ENCODE measurements at places on chromosomes 1 and 21.

- no peaks in the 10 kb centered on the region for H3K36me3 ChIP-seq
- H3K4me3 ChIP-seq = no peak overlapping the region
- H3K27ac ChIP-seq = no peak overlapping the region
- H3K4me1 ChIP-seq = peaks cover 4% of the 10 kb centered on the region
- no peaks in the 10 kb centered on the region for H3K27me3 ChIP-seq
- no peak for DNase-seq
Measured at GRCh38 chr1:3904006-3904842, 4.2 kb upstream of the C1orf174 start.

DNA sequence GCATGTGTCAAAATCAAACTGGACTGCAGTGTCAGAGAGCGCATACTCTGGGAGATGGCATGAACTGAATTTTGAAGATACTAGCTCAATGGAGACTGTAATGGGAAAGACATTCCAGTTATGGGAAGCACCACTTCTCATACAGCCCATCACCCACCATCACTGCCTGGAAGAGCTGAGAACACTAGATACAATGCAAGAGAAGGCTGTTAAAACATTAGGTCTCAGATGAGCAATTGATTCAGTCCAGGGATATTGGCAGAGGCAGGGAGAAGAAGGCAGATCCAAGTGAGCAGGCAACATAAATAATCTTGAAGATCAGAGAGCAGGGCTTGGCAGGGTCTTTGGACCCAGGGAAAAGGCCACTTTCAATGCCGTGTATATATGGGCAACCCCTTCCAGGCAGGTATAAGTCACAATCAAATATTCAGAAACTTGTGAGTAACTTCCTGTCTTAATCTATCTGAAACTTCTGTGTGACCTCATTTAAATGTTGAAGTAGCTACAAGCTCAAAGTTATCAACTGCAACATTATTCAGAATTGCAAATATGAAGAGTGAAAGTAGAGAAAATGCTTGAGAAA is 290.3 kb upstream of the SGIP1 start:
- no peaks in the 10 kb centered on the region for H3K36me3 ChIP-seq
- no peak for DNase-seq
- H3K27me3 ChIP-seq = no peaks in the 10 kb centered on the region
- no peak overlapping the region for H3K4me3 ChIP-seq

DNA sequence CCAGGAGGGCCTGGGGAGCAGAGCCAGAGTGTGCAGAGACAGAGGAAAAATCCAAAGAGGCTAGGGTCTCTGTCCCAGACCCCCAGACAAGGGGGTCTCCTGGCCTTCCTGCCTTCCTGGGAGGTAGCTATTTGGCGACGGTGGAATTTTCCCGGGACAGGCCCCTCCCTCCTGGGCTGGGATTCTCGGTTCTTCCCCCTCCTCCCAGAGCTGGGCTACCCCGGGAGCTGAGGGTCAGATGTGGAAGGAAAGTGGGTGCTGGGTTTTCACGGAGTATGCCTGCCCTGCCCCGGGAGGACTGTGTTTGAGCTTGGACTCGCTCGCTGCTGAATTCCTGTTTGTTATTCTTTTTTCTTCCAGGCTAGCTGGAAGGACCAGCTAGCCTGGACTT is 759 bp downstream of the AMPD2 start:
- H3K36me3 ChIP-seq = no peaks in the 10 kb centered on the region
- no peaks in the 10 kb centered on the region for H3K27me3 ChIP-seq
- H3K27ac ChIP-seq = peak overlapping the region; percentile 80
- no peak for DNase-seq

- no peak overlapping the region for H3K27ac ChIP-seq
- no peak for DNase-seq
- H3K36me3 ChIP-seq = no peaks in the 10 kb centered on the region
- no peaks in the 10 kb centered on the region for H3K4me1 ChIP-seq
- H3K27me3 ChIP-seq = no peaks in the 10 kb centered on the region
Measured at GRCh38 chr1:71796006-71796405, 486.3 kb downstream of the NEGR1 start.

DNA sequence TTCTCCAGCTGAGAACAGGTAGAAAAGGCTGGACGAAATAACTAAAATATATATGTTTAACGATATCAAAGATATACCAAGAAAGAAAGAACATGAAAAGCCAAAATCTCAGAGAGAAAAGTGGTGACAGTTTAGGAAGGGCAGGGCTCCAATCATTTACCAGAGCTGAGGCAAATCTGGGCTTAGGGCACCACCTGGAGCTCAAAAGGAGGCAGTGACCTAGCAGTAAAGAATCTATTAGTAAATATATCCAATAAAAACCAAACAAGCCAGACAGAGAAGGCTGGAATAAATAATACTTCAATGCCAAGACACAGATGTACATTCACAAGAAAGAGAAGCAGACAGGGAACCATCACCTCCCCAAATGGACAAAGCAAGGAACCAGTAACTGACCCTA is 43.5 kb downstream of the CHIA start:
- DNase-seq = no peak
- no peaks in the 10 kb centered on the region for H3K27me3 ChIP-seq
- H3K4me1 ChIP-seq = no peaks in the 10 kb centered on the region
- H3K4me3 ChIP-seq = no peak overlapping the region
- no peaks in the 10 kb centered on the region for H3K36me3 ChIP-seq

GRCh38 chr1:41712695-41713094 is 206.0 kb downstream of the HIVEP3 start:
- no peaks in the 10 kb centered on the region for H3K4me1 ChIP-seq
- no peak overlapping the region for H3K27ac ChIP-seq
- no peaks in the 10 kb centered on the region for H3K36me3 ChIP-seq
- H3K27me3 ChIP-seq = no peaks in the 10 kb centered on the region
- no peak overlapping the region for H3K4me3 ChIP-seq
- no peak for DNase-seq

- no peaks in the 10 kb centered on the region for H3K36me3 ChIP-seq
- no peaks in the 10 kb centered on the region for H3K4me1 ChIP-seq
- DNase-seq = no peak
- peaks cover 7% of the 10 kb centered on the region for H3K27me3 ChIP-seq
- H3K4me3 ChIP-seq = no peak overlapping the region
- H3K27ac ChIP-seq = no peak overlapping the region
Measured at GRCh38 chr1:38365242-38365641, 318.6 kb upstream of the POU3F1 start.

DNA sequence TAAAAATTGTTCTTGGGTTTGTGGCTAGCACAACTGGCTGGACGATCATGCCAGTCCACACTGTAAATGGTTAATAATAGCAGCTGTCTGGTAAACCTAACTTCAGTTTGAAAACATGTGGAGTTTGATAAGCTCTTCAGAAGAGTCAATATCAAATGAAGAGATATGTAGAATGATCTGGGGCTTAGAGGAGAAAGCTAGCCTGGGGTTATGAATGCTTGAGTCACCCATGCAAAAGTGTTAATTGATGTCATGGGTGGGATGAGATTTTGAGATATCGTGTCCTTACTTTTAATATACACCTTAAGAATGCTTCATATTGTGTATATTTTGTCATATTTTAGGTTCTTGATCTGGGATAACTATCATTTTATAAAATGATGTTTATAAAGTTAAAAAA is 554.7 kb upstream of the ZRANB2 start:
- H3K4me1 ChIP-seq = no peaks in the 10 kb centered on the region
- no peak for DNase-seq
- no peaks in the 10 kb centered on the region for H3K27me3 ChIP-seq
- H3K27ac ChIP-seq = no peak overlapping the region
- H3K36me3 ChIP-seq = no peaks in the 10 kb centered on the region

- H3K4me1 ChIP-seq = no peaks in the 10 kb centered on the region
- no peak overlapping the region for H3K27ac ChIP-seq
- no peak overlapping the region for H3K4me3 ChIP-seq
- no peak for DNase-seq
- H3K27me3 ChIP-seq = no peaks in the 10 kb centered on the region
Measured at GRCh38 chr1:189607477-189608096, 870.1 kb downstream of the BRINP3 start.

DNA sequence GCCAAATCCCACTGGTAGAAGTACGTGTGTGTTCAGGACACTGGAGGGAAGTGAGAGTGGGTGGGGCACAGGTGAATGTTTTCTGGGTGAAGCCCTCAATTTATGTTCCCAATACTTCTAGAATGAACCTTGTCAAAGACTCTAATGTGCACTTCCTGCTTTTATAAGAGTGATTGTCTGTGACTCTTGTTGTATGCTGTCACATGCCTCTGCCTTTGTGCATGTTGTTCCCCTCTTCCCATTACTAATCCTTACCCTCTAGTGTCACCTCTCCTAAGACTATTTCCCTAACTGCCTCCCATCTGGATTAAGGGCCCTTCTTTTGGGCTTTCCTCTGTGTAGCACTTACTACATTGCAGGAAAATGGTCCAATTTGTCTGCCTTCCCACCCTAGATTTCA is 2.5 kb upstream of the LINGO4 start:
- H3K27me3 ChIP-seq = no peaks in the 10 kb centered on the region
- peaks cover 9% of the 10 kb centered on the region for H3K4me1 ChIP-seq
- H3K36me3 ChIP-seq = no peaks in the 10 kb centered on the region
- no peak overlapping the region for H3K27ac ChIP-seq

- no peak for DNase-seq
- H3K4me3 ChIP-seq = no peak overlapping the region
- no peaks in the 10 kb centered on the region for H3K27me3 ChIP-seq
- H3K36me3 ChIP-seq = no peaks in the 10 kb centered on the region
Measured at GRCh38 chr1:64956733-64957441, 9.5 kb downstream of the JAK1 start.

GRCh38 chr21:14491269-14491681 is 54.8 kb downstream of the SAMSN1 start:
- no peak for DNase-seq
- no peak overlapping the region for H3K4me3 ChIP-seq
- H3K4me1 ChIP-seq = no peaks in the 10 kb centered on the region
- H3K27ac ChIP-seq = no peak overlapping the region
- H3K27me3 ChIP-seq = no peaks in the 10 kb centered on the region

DNA sequence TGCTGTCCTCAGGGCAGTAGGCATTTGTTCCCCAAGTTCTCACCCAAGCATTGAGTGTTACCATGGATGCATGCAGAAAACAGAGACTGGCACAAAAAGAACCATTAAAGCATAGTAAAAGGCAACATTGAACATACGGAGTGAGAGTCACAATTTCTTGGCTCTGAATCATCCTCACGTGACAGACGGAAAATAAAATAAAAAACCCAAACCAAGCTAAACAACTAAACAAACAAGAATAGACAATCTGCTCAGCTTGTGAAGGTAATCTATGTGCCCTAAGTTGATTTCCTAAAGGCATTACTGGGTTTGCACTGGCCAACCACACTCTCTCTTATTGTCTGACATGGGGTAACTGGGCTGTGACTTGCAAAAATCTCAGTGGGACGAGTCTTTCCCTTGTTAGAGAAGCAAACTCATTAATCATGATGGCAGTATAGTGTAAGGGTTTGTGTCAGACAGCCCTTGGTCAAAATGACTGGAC is 306.0 kb downstream of the ASTN1 start:
- H3K27ac ChIP-seq = no peak overlapping the region
- DNase-seq = no peak
- H3K4me1 ChIP-seq = no peaks in the 10 kb centered on the region

DNA sequence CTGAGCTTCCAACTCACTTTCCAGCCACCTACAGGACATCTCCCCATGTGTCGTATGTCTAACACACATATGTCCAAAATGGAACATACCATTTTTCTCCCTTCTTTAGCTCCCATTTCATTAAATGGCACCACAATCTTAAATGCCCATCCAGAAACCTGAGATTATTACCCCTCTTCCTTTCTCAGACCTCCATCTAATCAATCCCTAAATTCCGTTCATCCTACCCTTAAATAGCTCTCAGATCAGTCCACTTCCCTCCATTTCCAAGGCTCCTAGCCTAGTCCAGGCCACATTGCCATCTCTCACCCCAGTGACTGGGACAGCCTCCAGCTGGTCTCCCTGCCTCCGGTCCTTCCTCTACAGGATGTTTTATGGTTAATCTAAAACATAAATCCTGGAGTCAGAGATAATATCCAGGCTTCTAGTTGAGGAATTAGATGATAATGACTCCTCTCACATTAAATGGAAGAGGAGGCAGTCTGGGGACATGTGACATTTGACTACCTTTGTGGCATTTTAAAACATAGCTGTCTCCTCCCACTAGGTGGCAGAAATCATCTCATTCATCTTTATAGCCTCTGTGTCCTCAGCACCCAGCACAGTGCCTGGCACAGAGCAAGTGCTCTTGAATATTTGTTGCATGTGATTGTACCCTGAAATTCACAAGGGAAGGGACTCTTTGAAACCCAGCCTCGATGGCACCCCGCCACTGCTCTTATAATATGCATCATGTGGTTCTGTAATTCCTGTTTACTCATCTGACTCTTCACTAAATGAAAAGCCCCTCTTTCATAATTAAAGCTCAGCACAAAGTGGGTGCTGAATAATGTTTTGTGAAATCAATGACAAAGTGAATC is 102.3 kb downstream of the TMEM53 start:
- DNase-seq = no peak
- no peaks in the 10 kb centered on the region for H3K36me3 ChIP-seq
- no peak overlapping the region for H3K27ac ChIP-seq
- no peaks in the 10 kb centered on the region for H3K4me1 ChIP-seq

GRCh38 chr1:75673399-75673798 is 51.1 kb upstream of the ACADM start:
- no peaks in the 10 kb centered on the region for H3K4me1 ChIP-seq
- no peak overlapping the region for H3K27ac ChIP-seq
- H3K36me3 ChIP-seq = no peaks in the 10 kb centered on the region
- no peaks in the 10 kb centered on the region for H3K27me3 ChIP-seq

- H3K27me3 ChIP-seq = no peaks in the 10 kb centered on the region
- no peak overlapping the region for H3K4me3 ChIP-seq
- DNase-seq = no peak
- H3K4me1 ChIP-seq = peaks cover 12% of the 10 kb centered on the region
Measured at GRCh38 chr1:229258757-229259060, 12.2 kb upstream of the RAB4A start.

DNA sequence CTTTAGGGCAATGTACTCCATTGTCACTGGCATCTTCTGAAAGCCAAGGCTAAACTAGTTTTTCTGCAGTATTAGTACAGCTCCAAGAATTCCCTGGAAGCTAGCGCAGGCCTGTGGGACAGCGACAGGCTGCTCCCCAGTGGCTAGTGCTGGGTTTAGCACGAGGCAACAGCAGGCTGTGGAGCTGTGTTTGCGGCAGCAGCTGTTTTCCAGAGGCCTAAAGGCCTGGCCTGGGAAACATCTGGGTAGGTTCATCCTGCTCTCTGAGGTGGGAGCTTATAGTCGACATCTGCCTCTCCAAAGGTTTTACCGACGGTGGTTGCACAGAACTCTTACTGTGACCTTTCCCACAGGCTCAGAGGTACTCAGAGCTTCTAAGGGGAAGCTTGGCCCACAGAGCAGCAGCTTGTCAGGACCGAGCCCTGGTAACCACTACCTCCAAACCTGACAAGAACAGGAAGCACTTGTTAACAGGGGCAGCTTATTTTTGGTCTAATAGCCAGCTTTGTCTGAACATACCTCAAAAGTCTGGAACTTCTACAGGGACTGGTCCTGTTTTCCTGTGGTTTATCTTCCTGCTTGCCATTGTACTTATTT is 17.2 kb downstream of the CC2D1B start:
- no peak overlapping the region for H3K27ac ChIP-seq
- DNase-seq = no peak
- H3K36me3 ChIP-seq = peaks cover 69% of the 10 kb centered on the region
- no peaks in the 10 kb centered on the region for H3K4me1 ChIP-seq
- H3K27me3 ChIP-seq = no peaks in the 10 kb centered on the region
